Activated T-cell treated with anti-CD3 and anti-CD28 coated beads, Interleukin-2, amount 50 U/mL, for 72 hours (primary cell): ENCODE measurements at places on chromosomes 6 and 20. TPM values are rescaled to one million over a fixed set of nuclear protein-coding genes. Genes with fewer than 3 reads are reported as not detected.

The RWDD2A gene
- total RNA-seq: 2.8 TPM

GRCh38 chr6:125746731-125747588 is 2.5 kb upstream of the HEY2 start:
- peak; percentile 77 for DNase-seq

DNA sequence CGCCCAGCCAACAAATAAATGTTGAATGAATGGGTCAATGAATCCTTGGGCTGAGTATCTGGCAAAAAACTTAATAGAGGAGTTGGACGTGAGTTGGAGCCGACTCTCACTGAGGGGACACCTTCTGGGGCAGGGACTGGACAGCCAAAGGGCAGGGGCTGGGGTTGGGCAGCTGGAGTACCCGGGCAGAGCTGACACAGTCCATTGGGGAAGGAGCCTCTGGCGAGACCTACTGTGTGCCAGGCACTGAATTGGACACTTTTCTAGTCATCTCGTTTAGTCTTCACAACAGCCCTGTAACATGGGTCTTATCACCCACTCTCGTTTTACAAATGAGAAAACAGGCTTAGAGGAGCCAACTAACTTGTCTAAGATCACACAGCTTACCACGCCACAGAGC is 4.7 kb upstream of the MAPK13 start:
- DNase-seq: no peak

DNA sequence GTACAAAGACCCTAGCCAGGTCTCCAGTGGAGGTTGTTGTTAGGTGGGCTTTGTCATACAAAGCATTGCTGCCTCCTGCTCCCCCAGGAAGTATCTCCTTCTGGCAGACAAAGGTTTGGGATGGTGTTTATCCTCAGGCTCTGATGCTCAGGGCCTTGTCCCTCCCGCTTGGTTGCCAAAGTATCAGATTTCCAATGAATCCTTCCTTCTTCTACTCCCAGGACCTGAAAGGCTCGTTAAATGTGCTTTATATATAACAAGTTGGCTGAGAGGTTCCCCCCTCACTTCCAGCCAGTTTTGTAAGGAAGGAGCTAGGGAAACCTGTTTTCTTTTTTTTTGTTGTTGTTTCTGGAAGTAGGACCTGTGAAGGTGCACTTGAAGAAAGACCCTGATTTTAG is 14.4 kb downstream of the PTK7 start:
- no peak for DNase-seq
